ENCODE measurements at places on chromosomes 3 and 15.

DNA sequence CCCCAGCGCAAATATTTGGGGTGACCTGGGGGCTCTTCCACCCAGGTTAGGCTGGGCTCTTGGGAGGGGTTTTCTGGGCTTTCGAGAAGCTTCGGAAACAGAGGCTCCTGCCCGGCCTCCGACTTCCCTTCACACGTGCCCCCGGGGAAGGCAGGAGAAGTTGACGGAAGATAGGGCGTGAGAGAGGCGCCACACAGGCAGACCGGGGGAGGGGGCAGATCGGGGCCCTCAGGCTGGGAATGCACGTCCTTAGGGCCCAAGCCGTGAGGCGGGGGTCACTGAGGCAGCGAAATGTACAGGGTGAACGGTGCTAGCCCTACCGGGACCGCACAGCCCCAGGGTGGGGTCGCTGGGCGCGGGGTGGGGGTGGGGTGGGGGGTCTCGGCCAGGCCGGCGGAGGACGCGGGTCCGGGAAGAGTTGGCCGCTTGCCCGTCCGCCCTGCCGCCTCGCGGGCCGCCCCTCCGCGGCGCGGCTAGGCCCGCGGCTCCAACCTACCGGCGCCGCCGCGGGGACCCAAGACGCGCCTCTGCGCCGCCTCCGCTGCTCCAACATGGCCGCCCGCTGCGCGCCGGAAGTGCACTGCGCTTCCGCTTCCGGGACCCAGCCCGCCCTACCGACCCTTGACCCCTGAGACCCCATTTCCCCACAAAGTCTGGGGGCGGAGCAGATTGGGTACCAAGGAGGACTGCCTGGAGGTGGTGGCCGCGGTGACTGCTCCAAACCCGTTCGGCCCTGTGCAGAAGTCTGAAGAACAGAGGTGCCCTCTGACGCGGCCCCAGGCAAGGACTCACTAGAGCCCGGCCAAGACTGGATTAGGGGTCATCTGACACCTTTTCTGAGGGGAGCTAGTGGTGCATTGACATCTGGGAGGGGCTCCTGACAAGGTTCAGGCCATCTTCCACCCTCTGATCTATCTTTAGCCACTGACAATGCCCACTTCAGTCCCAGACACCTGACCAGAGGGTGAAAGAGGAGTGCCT is at the start of gene CCDC71:
TSS of gene CCDC71 (minus strand) at position 561 of the 981 bp plus-strand sequence. CDS start 2,123 bp downstream, outside the sequence.
- peak; percentile 89 for DNase-seq

DNA sequence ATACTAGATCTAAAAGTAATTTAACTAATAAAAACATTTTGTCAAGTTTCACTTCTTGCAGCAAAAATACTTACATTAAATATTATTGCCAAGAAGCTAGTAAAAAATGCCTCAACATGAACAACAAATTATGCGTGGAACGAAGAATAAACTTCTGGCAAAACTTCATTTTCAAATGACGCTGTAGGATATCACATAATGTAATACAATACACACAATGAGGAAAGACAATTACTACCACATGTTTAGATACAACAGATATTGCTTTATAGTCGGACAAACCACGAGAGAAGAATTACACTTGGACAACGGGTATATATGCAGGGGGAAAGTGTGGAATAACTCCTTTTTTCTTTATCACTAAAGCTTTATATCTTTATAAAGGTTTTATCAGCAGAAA is 21.6 kb downstream of the P3H2 start:
- DNase-seq = peak; percentile 64

DNA sequence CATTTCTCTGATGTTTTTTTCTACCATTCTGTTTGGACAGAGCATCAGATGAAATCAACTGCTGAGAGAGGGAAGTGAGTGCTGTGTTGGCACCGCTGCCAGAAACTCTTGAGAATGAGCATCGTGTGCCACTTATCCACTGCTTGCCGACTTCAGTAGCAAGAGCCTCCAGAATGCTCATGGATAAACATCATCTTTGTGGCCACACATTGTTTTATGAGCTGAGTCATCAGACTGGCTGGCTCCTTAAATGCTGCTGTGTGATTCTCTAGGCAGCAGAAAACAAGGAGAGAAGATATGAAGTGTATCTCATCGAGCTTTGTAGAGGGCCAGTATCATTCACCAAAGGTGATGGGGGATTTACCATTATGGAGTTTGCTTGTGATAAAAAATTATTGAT is 3.4 kb upstream of the DOCK3 start:
- no peak for DNase-seq

DNA sequence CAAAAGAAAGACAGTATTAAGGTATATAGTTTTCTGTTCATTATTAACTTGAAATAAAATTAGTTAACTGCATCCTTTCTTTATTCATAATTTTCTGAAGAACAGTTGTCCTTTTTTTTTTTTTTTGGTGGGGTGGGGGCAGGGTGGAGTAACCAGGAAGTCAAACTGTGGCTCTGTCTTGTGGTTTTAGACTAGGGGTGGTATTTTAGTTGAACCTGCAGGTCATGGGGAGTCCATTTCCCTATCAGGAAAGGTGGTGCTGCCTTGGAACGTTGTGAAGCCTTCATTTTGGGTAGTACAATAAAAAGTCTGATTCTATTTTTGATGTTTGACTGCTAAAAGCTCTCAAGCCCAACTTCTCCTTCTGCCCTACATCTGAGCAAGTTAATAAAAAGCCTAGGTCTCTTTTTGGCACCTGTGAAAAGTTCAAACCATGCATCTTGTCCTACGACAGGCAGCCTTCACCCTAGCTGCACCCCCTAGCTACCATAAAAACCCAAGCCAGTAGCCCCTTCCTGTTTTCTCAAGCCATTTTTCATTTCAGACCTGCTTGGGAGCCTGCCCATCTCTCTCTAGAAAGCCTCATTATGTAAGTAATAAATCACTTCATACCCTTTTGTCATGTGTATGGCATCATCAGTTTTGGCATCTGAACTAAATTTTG is 31.2 kb upstream of the RIOX2 start:
- no peak for DNase-seq

DNA sequence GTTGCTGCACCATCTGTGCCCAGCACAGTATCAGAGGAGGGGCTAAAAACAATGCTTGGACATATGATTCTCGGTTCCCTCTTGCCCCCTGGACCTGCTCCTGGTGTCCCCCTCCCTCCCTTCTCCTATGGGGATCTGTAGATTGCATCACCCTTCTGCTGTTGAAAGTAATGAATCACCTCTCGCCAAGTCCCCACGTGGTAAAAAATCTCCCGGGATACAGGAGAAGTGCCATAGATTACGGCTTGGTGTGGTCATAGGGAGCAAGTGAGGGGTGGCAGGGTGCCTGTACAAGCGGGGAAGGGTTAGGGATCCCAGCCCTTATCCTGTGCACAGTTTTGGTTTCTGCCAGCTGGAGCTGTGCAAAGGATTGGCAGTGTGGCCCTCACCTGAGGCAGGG is 37.7 kb downstream of the AMOTL2 start:
- no peak for DNase-seq

DNA sequence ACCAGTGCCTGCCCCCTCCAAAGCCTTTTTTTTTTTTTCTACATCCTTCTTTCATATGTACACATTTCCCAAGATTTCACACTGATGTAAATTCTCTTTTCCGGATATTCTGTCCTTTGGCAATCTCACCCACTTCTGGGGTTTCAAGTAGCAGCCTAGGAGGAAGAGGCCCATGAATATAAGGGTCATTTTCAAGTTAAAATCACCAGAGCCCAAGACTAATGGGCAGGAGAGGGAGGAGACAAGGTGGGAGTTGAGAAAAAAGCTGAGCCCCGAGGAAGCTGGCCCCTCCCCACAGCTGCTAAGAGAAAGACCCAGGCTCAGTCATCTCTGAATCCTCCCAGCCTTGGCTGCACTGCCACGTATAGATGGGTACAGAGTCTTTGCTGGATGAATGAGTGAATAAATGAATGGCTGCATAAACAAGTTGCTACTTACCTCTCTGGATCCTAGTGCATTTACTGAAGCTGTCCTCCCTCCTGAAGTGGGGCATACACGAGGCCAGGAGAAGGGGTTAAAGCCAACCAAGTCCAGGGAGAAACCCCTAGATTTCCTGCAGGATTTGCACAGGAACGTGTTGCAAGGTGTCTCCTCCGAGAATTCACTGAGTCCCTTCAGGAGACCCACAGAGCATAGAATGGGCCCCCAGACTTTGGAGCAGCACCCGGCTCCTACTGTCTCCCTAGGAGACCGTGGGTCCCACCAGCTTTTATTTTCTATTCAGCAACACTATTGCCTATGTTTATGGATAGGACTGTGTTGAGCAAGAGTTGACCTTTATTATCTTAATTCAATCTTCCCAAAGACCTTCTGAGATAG is 100.8 kb upstream of the LIPC start:
- DNase-seq = peak; percentile 47

DNA sequence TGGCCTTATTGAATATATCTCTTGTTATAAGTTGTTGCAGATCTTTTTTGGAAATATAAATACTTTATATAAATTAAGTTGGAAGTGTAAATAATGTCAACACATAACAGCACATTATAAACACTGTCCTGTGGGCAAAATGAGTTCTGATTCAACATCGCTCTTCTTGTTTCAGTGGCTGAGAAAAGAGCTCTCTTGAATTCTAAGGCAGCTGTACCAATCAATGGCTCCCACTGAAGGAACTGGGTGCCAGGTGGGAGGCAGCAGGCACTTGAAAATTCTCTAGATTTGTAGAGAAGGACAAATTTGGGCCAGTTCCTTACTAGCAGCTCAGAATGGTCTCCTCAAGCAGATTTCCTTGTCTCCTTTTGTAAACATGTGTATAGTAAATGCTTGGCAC is 45.6 kb downstream of the CHST2 start:
- no peak for DNase-seq

- no peak for DNase-seq
Observed at GRCh38 chr3:196121066-196121465, 39.2 kb upstream of the TFRC start.

DNA sequence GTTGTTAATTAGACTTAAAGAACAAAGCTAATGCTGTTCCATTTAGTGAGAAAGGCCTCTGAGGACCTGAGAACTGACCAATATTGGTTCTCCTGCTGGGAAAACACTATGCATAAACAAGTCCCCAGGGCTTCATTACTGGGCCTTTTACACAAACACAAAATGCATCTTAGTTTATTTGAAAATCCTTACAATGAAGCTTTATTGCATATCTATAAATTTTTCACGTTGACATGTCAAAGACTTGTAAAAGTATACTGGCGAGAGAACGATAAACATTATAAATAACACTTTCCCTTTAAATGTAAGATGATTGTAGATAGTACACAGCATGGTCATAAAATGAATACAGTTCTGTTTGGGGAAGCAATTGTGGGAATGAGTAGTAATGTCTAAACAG is 151.7 kb downstream of the ROBO2 start:
- DNase-seq = no peak

- no peak for DNase-seq
Observed at GRCh38 chr3:53817211-53817610, 29.0 kb downstream of the CHDH start.

All from tongue (tissue), 3 donors.